ENCODE measurements at places on chromosomes 1 and 21.

DNA sequence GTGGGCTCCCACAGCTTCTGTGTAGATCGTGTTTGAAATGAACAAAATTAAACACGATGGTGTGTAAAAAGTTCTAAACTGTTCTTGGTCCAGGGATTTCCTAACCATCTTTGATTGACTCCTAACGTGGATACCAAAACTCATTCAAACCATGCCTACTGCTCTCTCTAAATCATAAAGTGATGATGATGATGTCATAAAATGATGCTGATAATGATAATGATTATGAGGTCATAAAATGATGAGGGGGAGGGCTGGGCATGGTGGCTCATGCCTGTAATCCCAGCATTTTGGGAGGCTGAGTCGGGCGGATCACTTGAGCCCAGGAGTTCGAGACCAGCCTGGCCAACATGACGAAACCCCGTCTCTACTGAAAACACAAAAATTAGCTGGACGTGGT lies 133.3 kb upstream of the COA6 start:
- DNase-seq: no peak

DNA sequence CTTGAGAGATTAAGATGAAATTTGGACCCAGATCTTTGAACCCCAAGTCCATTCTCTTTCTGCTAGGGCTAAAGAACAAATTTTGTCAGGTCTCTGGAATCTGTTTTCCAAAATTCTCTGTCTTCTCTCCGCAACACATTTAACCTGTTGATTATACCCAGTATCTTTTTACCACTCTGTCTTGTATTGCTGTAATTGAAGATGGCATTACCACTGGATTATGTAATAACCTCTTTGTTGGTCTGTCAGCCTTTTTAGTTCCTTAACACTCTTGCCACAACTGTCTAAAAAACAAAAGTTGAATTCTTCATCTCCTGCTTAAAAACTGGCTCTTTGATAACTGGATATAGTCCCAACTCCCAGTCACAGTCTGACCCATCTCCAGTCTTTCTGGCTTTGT lies 3.0 kb downstream of the SRP9 start:
- DNase-seq: no peak

DNA sequence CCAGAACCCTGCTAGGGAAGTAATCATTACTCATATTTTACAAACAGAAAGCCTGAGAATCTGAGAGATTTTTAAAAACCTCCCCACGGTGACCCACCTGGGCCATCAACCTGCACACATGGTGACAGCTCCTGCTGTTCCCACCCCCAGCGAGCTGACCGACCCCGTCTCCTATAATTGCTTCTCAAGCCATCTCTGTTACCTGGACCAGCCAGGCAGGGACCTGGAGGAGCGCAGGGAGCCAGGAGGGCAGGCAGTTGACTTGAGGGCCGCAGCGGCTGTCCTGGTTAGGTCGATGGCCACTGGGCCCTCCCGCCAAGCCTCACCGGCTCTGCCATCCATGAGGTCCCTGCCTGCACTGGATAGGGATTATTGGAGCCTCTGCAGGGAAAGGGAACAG lies 7.7 kb downstream of the TFF2 start:
- no peak for DNase-seq

DNA sequence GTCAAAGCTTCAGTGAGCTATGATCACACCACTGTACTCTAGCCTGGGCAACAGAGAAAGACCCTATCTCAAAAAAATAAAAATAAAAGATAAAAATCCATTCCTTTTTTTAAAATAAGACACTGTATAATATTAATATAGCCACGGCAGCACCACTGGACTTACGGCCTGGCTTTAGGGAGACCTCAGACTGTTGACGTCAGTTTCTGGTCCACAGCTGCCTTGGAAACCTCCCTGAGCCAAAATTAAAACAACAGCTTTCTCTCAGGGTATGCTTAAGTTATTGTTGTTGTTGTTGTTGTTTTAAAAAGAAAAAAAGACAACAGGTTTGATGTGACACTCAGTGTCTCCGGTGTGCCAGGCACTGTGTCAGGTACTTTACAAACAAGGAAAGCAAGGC lies 42.0 kb downstream of the CAPZB start:
- no peak for DNase-seq

- DNase-seq: no peak
These were observed 201.6 kb downstream of the RHOU start for GRCh38 chr1:228936881-228937280.
